ENCODE measurements at places on chromosomes 3 and 15. TPM values are rescaled to one million over a fixed set of nuclear protein-coding genes. Genes with fewer than 3 reads are reported as not detected.

The ACVR2B gene
- total RNA-seq, result 4.7 TPM

The SCAANT1 gene
- total RNA-seq, result not detected

The AGBL1 gene
- not detected for total RNA-seq

The ACAD9 gene
- total RNA-seq, result 50.4 TPM

The LRRN1 gene
- 0.12 TPM for total RNA-seq

The AADACL2 gene
- not detected for total RNA-seq

The EIF4E3 gene
- total RNA-seq, result 55.7 TPM

The NLGN1 gene
- total RNA-seq, result 10.5 TPM

The CHCHD6 gene
- 10.1 TPM for total RNA-seq

The ZIC4 gene
- not detected for total RNA-seq

The EOMES gene
- total RNA-seq, result 0.17 TPM

The ZMYND10 gene
- 0.07 TPM for total RNA-seq

The SAMMSON gene
- total RNA-seq, result not detected

The AADAC gene
- total RNA-seq, result 0.35 TPM

The ATP8B4 gene
- 3.1 TPM for total RNA-seq

The STAB1 gene
- 69.7 TPM for total RNA-seq

The GRM7 gene
- not detected for total RNA-seq

The CCR9 gene
- not detected for total RNA-seq

The MUC20 gene
- total RNA-seq, result 3.6 TPM

The CCDC54 gene
- total RNA-seq, result not detected

The INSYN1 gene
- total RNA-seq, result 168 TPM

The STRIT1 gene
- 0.79 TPM for total RNA-seq

The GABRR3 gene
- total RNA-seq, result not detected

The A4GNT gene
- total RNA-seq, result not detected

The RAP2B gene
- total RNA-seq, result 3.3 TPM
